Dermis lymphatic vessel endothelial cell (primary cell): ENCODE measurements at places on chromosomes 5 and 9. TPM values are rescaled to one million over a fixed set of nuclear protein-coding genes. Genes with fewer than 3 reads are reported as not detected.

Gene PLAC8L1
- total RNA-seq, result not detected in 2 replicates

Gene LEAP2
- 0.09 and 0.11 TPM in 2 replicates for total RNA-seq

Gene ALG2
- 46.5 and 46.6 TPM in 2 replicates for total RNA-seq

Gene MAMDC2
- total RNA-seq, result 0.09 and 0.22 TPM in 2 replicates

Gene KIF4B
- total RNA-seq, result 0.33 and 0.69 TPM in 2 replicates

Gene INSL6
- total RNA-seq, result not detected in 2 replicates

Gene ELP1
- 32.5 and 40.9 TPM in 2 replicates for total RNA-seq

Gene PCDHGB7
- total RNA-seq, result 10.9 and 11.5 TPM in 2 replicates

Gene ZNF169
- total RNA-seq, result 2.1 and 3.1 TPM in 2 replicates

Gene LPAR1
- total RNA-seq, result 0.09 and 0.43 TPM in 2 replicates

Gene F2RL1
- total RNA-seq, result 14.8 and 21.8 TPM in 2 replicates

Gene ZFP37
- total RNA-seq, result 0.65 and 1.4 TPM in 2 replicates

Gene CCDC192
- total RNA-seq, result not detected in 2 replicates

Gene NAIP
- total RNA-seq, result 1.7 and 3.3 TPM in 2 replicates

Gene ARID3C
- under 0.01 and 0.09 TPM in 2 replicates for total RNA-seq

Gene ACSL6
- total RNA-seq, result 0.65 and 1.7 TPM in 2 replicates

Gene PCDHGA4
- total RNA-seq, result 2.0 and 2.6 TPM in 2 replicates

Gene TMC1
- 0.22 and 0.34 TPM in 2 replicates for total RNA-seq

Gene HOMER1
- total RNA-seq, result 5.3 and 5.4 TPM in 2 replicates

Gene TRAPPC13
- total RNA-seq, result 29.3 and 29.9 TPM in 2 replicates

Gene C9orf153
- total RNA-seq, result under 0.01 and 0.34 TPM in 2 replicates

Gene AFAP1L1
- 226 and 255 TPM in 2 replicates for total RNA-seq

Gene PCDHB13
- 1.1 and 1.3 TPM in 2 replicates for total RNA-seq

Gene GNAQ
- total RNA-seq, result 35.8 and 42.2 TPM in 2 replicates

Gene OLFML2A
- 4.5 and 4.6 TPM in 2 replicates for total RNA-seq

Gene NR4A3
- total RNA-seq, result 0.09 and 0.76 TPM in 2 replicates

Gene SPINK13
- total RNA-seq, result not detected in 2 replicates
